Fibroblast of upper back skin (primary cell): ENCODE measurements at places on chromosomes 7 and 10.

DNA sequence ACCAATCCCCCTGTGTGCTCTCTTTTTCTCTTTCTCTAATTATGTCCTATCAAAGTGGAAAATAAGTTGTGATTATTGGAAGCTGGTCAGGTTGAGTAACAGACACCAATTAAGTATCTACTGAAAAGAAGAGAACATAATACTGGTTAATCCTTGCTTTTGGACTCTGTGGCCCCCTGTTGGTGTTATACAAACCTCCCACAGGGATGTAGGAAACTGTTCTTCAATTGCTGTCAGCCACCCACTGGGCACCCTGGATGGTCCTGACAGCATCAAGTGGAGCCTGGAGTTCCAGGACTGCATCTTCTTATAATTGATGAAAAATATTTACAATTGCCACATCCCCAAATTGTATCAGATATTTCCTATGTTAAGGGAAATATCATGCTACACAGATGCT is 939.7 kb downstream of the KCNMA1 start:
- DNase-seq = no peak

DNA sequence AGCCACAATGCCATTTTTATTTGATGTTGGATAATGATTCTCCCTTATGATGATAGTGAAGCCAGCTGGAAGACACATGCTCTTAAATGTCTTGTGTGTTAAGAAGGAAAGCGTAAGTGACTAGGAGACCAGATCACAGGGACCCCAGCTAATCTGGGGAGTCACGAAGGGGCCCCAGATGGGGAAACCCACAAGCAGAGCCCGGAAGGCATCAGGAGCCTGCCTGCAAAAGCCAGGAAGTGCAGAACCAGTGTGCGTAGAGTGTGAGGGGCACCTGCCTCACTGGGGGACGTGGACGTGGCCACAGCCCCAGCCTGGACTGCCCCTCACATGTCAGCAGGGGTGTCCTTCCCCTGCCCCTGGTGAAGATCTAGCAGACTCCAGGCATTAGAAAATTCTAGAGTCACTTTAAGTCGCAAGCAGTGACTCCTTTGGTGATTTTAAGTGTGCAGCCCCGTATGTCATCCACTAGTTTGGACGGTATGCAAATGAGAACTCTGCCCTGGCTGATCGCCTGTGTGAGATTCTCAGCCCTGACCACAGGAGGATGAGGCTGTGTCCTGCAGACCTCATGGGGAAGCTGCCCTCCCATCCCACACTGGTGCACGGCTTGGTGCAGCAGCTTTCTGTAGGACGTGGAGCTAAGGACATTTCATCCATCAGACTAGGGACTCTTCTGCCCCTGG is 243.0 kb downstream of the WDR37 start:
- DNase-seq = no peak

DNA sequence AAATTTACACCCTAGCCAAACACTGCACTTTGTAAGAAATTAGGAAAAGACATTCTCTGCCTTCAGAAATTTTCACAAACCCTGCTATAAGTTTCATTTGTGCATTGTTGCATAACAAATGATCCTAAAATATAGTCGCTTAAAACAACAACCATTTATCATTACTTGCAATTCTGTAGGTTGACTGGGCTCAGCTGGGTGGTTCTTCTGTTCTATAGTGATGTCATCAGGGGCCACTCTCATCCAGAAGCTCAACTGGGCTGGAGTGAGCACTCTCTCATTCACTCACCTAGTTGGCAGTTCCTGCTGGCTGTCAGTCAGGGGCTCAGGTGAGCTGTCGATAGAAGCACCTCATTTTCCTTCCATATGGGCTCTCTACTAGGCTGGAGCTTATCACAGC is 20.7 kb upstream of the FGFR2 start:
- no peak for DNase-seq

DNA sequence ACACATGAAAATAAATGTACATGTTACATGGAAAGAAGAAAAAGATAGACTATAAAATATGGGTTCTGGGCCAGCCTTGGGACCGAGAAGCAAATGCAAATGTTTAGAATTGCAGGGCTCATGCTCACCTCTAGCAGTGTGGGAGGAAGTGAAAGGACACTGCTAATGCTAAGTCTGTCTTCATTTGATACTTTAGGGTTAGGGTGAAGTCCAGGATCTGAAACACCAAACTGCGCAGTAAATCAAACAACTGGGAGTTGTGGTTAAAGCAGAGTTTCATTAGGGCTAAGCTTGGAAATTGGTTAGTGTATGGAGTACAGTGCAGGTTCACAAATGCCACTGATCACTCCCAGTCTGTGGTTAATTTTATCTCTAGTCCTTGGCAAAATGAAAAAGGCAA is 73.2 kb upstream of the PDK4 start:
- no peak for DNase-seq

DNA sequence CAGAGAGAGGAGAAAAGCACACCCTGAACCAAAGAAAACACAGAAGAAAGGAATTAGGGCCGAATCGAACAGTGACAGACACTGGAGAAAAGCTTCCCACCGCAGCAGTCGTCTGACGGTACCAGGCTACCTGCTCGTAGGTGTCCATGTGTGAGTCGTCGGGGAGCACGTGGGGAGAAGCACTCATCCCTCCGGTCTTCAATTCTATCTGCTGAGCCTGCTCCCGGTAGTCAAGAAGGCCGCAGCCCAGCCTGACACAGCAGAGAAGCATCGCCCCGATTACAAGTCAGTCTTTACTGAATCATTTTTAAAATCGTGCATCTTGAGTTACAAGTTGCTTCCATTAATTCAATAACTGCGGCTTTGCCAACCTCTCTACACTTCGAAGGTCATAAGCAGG is 24.5 kb downstream of the PITRM1 start:
- no peak for DNase-seq

GRCh38 chr7:123154231-123154860 is 45.4 kb downstream of the SLC13A1 start:
- peak; percentile 70 for DNase-seq

DNA sequence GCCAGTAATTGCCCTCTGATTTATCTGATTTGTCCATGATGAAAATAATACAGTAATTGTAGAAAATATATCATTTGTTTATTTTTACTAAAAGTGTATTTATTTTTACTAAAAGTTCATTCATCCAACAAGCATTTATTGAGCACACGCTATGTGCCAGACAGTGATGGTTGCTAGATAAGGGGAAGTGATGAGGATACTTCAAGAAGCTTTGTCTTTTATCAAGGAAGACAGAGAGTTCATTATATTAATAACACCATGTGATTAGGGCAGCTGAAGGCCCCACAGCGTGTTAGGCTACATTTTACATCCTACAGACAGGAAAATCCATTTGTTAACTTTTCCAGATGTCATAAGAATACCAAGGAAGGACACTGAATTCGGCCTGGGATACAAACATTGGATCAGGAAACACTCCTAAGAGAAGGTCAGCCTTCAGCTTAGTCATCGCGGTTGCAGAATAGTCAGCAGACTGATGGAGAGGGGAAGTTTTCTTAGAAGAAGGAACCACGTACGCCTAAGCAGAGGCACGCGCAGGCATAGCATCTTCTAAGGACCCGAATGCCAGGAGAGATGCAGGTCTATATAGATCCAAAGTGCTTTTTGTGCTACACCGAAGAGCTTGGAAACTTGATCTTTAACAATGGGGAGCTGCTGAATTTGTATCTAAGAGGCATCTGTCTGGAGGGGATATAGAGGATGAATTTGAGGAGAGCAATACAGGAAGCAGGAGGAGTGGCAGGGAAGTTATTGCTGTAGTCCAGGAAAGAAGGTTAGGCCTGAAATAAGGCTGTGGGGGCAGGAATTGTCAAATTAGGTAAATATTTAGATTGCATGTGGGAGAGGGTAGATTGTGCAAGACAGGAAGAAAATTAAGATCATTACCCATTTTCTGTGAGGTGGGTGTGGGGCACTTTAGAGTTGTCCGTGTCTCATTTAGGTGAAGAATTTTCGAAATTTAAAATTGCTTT is 85.7 kb downstream of the LRGUK start:
- peak; percentile 5 for DNase-seq

DNA sequence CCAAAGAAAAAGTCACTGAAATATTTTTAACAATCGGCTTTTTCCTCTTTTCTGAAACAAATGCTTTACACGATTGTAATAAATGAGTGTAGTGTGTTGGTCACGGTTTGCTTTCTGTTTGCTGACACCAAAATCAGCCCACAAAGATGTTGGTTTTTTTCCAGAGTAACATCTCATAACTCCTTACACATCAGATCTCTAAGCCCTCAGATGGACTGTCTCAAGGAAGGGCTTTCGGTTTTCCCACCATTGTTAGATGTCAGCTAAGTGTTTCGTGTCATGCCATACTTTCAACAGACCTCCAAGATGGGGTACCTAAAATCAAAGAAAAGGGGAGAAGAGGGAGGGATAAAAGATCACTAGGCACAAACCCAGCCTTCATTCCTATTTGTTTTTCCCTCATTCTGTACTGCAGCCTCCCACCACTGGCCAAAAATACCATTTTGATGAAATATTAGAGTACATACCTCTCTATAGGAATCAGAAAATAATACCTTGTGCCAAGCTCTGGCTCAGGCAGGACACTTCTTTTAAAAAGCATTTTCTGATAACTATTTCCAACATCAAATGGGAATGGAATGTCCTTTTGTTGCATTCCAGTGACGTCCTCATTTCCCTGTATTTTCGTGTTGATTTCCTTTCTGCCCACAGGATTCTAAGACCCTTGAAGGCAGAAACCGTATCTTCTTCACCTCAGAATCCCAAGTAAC is 159.1 kb downstream of the DGKI start:
- DNase-seq = peak; percentile 78

GRCh38 chr7:117091721-117092120 is 138.4 kb downstream of the ST7 start:
- no peak for DNase-seq

- no peak for DNase-seq
Measured at GRCh38 chr7:122261442-122261841, 43.1 kb downstream of the FEZF1 start.

GRCh38 chr10:17624996-17625395 is 7.8 kb upstream of the HACD1 start:
- DNase-seq = no peak
